Panc1 (cell line): ENCODE measurements at places on chromosomes 1 and 21. TPM values are rescaled to one million over a fixed set of nuclear protein-coding genes. Genes with fewer than 3 reads are reported as not detected.
A peak's percentile ranks its signal among the peaks of the same experiment; 100 is the strongest.

SLC25A24 gene
- total RNA-seq, result 31.8 TPM

AGT gene
- total RNA-seq, result 0.87 TPM

DNA sequence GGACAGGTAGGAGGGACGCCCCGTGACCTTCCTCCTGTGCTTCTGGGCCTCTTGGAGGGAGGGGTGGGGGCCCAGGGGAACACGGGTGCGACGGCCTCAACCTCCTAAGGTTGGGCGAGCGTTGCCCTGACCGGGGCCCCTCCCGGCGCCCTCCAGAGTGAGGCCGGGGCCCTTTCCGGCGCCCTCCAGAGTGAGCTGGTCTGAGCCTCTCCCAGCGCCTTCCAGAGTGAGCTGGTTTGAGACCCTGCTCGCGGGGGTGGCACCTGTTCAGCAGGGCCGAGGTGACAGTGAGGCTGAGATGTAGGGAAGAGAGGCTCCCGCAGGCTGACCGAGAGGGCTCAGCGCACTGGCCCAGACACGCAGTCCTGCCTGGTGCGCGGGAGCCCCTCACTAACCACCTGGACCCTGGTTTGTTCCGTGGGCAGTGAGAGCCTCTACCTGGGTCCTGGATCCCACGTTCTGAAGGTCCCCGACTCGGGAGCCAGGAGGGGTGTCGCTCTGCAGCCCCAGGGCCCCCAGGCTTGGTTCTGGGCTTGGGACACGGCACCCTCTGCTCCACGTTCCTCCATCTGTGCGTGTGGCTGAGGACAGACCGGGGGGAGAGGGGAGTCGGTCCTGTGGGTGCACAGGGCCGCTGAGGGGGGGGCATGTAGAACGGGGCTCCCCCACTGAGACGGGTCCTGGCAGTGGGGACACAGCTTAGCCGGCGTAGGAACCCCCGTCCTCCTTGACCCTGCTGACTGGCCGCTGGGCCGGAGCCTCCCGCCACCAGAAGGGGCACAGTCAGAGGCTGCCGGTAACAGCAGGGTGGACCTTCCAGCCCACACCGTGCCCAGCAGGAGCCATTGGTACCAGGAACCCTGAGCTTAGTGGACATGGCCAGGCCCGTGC lies 1.4 kb downstream of the COL6A1 start:
- peak overlapping the region; percentile 47; the same call in 1 of the 2 replicates for H3K4me3 ChIP-seq
- no peaks in the 10 kb centered on the region for H3K4me1 ChIP-seq
- no peaks in the 10 kb centered on the region for H3K27me3 ChIP-seq
- no peak overlapping the region for H3K27ac ChIP-seq

- H3K27me3 ChIP-seq, result no peaks in the 10 kb centered on the region
- no peak overlapping the region for H3K4me3 ChIP-seq
These were observed 42.8 kb downstream of the ACP6 start for GRCh38 chr1:147627435-147628110.

DNA sequence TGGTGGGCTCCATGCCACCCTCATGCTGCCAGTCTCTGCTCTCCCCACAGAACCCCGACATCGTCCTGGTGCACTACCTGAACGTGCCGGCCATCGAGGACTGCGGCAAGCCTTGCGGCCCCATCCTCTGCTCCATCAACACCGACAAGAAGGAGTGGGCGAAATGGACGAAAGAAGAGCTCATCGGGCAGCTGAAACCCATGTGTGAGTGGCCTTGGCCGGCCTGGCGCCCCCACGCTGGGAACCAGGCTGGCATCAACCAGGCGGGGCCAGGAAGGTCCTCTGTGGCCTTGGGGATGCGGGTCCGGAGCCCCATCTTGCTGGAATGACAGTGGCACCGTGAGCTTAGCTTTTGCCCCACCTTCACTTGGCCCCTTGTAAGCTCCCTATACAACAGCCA lies 130.7 kb upstream of the VAMP3 start:
- H3K27me3 ChIP-seq, result no peaks in the 10 kb centered on the region
- DNase-seq, result no peak
- no peak overlapping the region for H3K4me3 ChIP-seq
- H3K27ac ChIP-seq, result no peak overlapping the region

DNA sequence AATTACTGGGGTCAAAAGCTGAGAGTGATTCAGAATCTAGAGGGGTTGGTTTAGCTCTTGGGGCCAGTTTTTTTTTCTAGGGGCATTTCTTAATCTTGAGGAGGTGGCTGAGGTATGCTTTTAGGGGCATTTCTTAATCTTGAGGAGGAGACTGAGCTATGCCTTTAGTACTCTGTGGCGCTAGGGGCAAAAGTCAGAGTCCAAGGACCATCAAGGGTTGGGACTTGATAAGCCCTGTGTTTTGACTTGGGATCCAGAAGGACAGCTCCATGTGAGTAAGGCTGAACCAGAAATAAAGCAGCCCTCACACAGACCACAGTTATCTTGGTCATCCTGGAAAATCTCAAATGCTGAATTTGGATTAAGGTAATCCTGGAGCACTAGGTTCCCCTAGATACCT lies 3.9 kb upstream of the CNIH3 start:
- H3K27me3 ChIP-seq, result no peaks in the 10 kb centered on the region; the same call in 1 of the 2 replicates
- DNase-seq, result no peak
- no peaks in the 10 kb centered on the region for H3K4me1 ChIP-seq
- no peak overlapping the region for H3K4me3 ChIP-seq
- no peaks in the 10 kb centered on the region for H3K36me3 ChIP-seq
- H3K27ac ChIP-seq, result no peak overlapping the region

DNA sequence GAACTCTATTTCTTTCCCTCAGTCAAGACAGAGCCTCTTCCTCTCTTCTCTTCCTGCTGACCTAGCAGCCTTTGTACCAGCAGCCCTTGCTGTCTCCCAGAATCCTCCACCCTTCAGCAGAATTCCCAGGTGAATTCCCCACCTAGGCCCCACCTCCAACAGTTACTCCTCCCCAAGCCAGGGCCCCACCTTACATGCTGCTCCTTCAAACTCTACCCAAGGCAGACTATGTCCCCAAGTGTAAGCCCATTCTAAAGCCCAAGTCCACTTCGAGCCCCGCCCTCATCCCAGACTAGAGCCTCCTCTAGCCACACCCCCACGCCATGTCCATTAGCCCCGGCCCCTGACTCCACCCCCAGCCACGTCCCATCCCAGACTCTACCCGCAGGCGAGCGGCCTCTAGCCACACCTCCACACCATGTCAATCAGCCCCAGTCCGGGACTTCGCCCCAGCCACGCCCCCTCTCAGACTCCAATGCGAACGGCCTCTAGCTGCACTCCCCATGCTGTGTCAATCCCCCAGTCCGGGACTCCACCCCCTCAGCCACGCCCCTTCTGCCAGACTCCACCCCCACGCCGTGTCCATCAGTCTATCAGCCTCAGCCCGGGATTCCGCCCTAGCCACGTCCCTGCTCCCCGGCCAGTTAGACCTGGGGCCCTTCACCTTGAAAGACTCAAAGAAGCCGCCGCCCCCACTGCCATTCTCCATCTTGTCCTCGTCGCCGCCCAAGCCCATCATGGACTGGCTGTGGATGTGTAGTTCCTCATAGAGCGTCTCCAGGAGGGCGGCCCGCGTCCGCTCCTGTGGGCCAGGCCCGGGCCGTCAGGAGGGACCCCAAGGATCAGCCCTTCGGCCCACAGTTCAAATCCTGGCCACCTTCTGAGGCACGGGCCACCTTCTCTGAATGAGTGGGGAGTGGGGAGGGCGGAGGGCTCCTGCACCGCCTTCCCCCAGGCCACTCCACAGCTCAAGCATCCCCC lies 61.3 kb downstream of the RAP1GAP start:
- no peak overlapping the region for H3K4me3 ChIP-seq
- H3K4me1 ChIP-seq, result no peaks in the 10 kb centered on the region
- H3K27ac ChIP-seq, result no peak overlapping the region
- H3K27me3 ChIP-seq, result no peaks in the 10 kb centered on the region
